ENCODE measurements at places on chromosomes 4 and X.

DNA sequence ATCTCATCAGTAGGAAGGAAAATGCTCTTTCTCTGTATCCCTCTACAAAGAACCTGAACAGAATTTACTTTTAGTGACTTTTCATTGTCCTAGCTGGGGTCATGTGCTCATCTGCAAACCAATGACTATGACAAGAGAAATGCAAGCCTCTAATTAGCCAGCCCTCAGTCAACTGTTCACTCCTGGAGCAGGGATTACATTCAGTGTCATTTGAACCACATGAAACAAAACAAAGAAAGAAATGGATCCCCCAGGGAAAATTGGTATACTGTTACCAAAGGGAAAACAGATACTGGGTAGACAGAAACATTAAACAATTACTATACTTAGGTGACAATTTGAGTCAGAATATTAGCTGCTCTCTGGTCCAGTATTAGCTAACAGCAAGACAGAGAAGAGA is 173.6 kb downstream of the RCHY1 start:
- no peak for DNase-seq

DNA sequence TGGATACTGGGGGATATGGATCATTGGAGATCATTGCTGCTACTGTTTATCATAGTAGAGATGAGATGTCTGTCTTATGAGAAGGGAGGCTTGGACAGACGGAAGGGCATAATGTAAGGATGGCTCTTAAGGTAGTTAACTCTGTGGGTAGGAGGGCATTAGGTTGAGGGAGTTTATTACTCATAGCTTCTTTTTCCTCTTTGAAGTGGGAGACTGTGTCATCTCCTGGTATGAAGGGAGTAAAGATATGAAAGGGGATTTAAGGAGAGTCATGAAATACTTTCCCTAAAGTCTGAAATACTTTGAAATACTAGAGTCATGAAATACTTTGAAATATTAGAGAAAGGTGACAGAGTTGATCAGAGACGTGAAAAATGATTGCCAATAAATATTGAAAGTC is 255.5 kb upstream of the PITX2 start:
- no peak for DNase-seq

DNA sequence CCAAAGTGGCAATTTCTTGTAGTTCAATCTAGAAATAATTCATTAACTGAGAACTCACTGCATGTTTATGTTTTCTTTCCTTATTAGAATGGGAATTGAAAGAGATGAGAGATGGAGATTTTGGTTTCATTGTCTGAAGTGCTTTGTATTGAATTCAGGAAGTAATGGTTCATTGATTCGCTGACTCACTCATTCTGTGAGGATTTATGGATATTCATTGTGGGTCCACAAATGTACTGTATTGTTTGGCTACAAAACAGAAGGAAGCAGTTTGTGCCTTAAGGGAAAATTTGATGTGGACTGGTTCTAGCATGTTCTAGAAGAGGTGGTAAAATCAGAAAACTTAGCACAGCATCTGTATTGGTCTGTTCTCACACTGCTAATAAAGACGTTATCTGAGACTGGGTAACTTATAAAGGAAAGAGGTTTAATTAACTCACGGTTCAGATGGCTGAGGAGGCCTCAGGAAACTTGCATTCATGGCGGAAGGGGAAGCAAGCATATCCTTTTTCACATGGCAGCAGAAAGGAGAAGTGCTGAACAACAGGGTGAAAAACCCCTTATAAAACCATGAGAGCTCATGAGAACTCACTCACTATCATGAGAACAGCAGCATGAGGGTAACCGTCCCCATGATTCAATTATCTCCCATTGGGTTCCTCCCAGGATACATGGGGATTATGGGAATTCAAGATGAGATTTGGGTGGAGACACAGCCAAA is 132.3 kb upstream of the VCX3A start:
- no peak for DNase-seq

DNA sequence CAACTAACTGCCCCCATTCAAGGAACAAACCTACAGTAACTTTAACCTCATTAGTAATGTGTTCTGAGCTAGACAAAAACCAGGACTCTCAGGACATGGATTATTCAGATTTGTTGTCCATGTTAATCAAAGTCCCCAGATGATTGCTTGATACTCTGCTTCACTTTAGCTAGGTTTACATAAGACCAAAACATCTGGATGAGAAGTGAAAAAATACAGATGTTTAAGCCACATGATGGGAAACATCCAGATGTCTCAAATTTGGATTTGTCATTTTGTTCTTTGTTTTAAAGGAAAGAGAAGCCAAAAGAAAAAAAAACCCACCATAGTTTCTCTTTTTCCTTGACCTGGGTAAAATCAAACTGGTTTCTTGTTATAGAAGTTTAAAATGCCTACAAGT is 48.5 kb upstream of the NRK start:
- no peak for DNase-seq

DNA sequence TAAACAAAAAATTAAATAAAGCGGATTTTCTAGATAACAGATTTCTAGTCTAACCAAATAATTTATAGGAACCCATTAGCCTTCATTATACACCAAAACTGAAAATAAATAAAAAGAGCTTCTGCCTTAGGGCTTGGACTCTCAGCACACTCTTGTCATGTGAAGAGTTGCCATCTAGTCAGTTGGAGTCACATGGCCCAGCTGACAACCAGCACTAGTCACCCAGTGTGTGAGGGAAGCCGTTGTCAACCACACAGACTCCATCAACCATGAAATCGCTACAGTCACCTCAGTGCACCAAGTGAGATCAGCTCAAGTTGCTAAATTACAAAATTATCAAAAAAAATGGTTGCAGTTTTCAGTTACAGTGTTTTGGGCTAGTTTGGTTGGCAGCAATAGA is 470.0 kb downstream of the GASK1B start:
- DNase-seq: no peak

DNA sequence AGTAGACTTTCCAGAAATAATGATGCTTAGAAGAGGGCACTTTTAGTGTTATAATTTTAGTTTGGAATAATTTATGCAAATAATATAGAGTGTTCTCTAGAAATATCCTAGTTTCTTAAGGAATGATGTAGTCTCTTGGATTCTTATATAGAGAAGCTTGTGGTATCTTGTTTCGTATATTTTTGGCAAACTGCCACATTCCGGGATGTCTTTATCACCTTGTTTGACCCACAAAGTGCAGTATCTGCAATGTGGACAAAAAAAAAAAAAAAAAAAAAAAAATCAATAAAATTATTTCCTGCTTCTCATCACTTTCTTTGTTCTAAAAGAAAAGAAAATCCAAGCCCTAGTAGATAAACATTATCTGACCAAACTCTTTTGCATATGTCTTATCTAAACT is 1577.7 kb upstream of the TENM3 start:
- DNase-seq: no peak

DNA sequence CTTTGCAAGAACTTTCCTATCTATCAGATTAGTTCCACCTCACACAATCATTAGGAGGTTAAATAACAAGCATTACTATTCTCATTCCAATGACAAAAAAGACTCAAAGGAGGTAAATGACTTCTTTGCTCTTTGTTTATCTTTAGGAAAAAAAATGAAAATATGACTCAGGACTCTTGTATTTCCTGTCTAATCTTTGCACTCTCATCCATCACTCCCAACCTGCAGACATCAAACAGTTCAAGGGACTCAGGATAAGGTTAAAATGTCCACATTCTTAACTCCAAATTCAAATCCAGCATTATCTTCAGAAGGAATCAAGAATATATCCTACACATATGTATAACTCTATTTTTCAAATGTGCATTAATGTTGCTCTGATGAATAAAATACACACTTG is 139.6 kb downstream of the UNC5C start:
- DNase-seq: no peak
